ENCODE measurements at places on chromosomes 13 and 19.

GRCh38 chr13:113091211-113091771 lies 14.3 kb upstream of the F7 start:
- DNase-seq, result no peak

- DNase-seq, result no peak
Measured at GRCh38 chr19:41302624-41303351, 7.2 kb upstream of the CCDC97 start.

DNA sequence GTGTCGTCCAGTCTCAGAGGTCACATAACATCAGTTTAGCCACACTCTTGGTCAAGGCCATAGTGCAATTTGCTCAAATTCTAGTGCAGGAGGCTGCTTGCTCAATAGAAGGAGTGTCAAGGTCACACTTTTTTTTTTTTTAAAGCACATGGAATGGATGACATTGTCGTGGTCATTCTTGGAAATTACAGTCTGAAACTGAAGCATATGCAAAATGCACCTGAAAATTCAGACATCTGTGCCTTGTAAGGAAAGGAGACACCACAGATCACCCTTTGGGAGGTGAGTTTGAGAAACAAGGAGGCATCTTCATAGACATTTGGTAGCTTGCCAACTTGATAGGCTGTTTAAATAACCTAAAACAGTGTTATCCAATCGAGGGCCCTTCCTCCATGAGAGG lies 98.3 kb upstream of the ANKRD10 start:
- DNase-seq, result no peak

- DNase-seq, result no peak
Measured at GRCh38 chr13:90413548-90413947, 933.9 kb upstream of the MIR17HG start.

- DNase-seq, result no peak
Measured at GRCh38 chr13:51887468-51887867, 25.7 kb downstream of the CCDC70 start.

GRCh38 chr13:107020393-107020792 lies 452.5 kb upstream of the ARGLU1 start:
- DNase-seq, result no peak

- no peak for DNase-seq
Measured at GRCh38 chr19:47781590-47782262, 3.2 kb downstream of the SELENOW start.

- DNase-seq, result no peak
Measured at GRCh38 chr13:88257706-88258105, 586.5 kb downstream of the SLITRK5 start.

DNA sequence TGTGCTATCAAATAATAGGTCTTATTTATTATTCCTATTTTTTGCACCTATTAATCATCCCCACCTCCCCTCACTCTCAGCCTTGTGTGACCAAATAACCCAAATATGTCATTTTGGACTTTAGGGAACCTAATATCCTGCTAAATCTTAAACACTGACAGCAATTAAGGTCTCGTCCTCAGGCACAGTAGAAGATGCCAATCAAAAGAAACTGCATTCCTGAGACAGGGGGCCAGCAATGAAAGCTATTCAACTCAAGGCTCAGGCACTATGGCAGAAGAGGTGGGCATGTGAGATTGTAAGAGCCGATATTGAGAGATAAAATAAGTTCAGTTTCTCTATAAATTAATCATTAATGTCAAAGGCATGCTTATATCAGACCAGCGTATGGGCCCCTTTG lies 1437.7 kb upstream of the PCDH9 start:
- no peak for DNase-seq

DNA sequence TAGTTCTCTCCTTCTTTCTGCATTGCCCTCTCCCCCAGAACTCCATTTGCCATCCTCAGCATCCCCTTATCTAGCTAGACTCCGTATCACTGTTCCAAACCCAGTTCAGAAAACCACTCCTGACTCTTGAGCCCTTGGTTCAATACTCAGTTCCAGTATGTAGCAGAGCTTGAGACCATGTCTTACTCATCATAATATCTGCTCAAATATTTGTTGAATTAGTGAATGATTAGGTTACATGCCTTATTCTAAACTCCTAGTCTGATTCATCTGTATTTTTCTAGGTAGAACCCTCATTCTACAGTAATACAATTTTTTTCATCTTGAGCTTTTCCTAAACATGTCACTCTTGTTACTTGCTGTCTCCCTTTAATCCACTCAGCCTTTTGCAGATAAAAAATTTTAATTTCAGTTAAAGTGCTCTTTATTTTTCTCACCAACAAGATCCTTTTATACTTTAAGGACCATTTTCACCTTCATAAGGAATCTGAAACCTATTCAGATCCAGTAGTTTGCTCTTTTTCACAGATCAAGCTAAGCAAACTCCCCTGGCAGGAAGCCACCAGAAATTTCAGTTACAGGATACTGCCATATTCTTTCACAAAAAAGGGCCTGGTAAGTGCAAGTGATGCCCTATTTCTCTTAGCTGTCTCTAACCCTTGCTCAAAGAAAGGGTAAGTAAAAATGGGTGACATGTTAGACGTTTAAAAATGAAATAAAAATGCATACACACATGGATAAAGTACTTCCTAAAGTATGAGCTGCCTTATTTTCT lies 23.1 kb upstream of the INTS6 start:
- no peak for DNase-seq
